ENCODE measurements at places on chromosomes 3 and 15.

GRCh38 chr3:17125738-17126442, 241.1 kb downstream of the PLCL2 start:
- no peak for DNase-seq

GRCh38 chr3:192038726-192039125, 577.8 kb downstream of the PYDC2 start:
- no peak for DNase-seq

DNA sequence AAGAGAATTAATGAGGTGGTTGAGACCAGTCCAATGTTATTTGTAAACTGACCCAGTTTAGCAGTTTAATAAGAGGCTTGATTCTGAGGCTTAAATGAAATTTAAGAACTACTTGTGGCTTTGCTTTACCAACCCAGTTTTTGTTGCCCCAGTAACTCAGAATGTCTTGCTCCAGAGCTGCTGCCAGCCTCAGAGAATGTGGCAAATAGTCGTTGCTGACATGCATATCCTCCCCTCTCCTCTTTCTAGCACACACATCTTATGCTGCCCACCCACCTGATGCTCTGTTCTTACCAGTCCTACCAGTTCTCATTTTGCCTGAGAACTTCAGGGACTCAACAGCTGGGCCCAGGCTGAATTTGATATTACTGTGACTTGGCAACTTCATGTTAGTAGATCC, 92.4 kb upstream of the TSC22D2 start:
- DNase-seq, result no peak

DNA sequence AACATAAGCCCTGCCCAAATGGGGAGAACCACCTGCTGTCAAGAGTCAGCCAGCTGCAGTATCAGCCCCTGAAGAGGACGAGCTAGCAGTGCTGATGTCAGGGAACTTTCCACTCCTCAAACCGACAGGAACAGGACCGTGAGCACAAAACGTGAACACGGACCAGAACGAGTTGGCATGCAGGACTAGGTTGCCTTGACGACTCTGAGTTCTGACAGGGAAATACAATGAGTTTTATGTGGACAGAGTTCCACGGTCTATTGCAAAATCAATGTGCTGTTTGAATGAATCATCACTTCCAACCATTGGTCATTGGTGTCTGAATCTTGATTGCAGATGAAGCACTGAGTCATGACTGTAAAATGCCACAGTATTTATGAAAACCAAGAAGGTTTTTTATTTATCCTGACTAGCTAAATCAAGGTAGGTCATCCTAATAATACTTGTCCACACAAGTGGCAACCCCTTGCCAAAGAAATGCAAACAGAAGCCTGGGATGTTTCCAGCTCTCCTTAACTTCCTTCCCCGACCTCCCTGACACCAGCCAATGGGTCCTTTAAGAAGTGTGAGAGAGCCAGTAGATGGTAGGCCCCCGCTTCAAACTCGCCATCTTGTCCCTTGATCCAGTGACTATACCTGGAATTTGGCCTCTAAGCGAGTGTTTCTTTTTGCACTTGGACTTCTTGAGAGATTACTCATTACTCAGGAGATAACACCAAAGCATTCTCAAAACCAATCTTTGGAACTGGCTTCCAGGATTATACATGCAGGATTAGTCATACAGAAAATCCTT, 119.6 kb downstream of the ASB7 start:
- DNase-seq, result peak; percentile 61

GRCh38 chr3:31431321-31431720, 101.4 kb upstream of the STT3B start:
- no peak for DNase-seq

- DNase-seq, result no peak
These were observed 888 bp downstream of the PPP2R3A start for GRCh38 chr3:135966271-135966961.

GRCh38 chr3:135558906-135559305, 406.6 kb upstream of the PPP2R3A start:
- no peak for DNase-seq

- DNase-seq, result no peak
These were observed 14.2 kb upstream of the NRROS start for GRCh38 chr3:196625331-196625730.

DNA sequence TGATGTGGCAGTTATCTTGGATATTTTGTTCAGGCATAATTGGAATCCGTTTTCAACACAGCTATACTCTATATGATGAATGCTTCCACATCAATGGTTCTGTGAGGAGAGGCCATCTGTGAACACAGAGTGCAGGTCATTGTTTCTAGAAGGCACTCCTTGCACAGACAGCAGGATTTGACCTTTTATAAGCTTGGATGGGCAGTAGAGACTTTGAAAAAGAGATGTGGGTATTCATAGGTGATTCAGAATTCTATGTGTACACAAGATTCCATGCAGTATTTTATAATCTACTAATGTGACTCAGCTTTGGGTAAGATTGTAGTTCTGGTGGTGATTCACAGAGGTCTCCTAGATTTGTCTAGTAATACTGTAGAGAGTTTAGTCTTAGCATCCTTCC, 12.5 kb downstream of the ARPP21 start:
- DNase-seq, result no peak

GRCh38 chr15:60414016-60414682, 16.4 kb upstream of the ANXA2 start:
- DNase-seq, result no peak

GRCh38 chr3:168117059-168117458, 21.3 kb upstream of the GOLIM4 start:
- DNase-seq, result peak; percentile 24

DNA sequence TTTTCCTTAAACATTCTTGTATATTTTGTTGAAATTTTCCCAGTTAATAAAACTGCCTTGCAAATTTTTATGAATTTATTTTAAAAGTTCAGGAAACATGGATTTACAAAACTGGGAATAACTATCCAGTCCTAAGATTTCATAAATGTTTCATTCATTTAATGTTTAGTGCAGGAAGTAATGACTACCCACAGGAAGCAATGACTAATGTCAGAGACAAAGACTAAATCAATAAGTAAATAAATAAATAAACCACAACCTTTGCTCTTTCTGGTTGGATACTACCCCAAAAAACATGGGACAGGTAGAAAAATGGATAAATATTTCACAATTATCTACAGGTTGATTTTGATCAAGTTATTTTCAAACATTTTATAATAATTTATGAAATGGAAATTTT, 48.8 kb upstream of the TMCO5A start:
- no peak for DNase-seq

GRCh38 chr15:57146506-57147201, 228.2 kb downstream of the TCF12 start:
- peak; percentile 37 for DNase-seq

DNA sequence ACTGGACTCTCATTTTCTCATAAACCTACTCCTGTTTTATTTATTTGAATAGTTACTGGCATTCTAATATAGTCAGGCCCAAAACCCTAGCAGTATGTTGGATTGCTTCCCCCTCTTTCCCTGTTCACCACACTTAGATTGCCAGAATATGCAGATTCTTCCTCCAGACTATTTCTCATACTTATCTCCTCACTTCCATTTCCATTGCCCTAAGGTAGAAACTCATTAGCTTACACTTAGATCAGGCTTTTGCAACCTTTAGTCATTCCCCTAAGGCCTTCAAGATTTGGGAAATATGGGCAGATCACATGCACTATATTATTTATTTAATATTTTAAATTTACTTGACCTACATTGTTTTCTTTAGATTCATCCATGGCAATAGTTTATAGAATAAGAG, 98.9 kb downstream of the MEIS2 start:
- no peak for DNase-seq

GRCh38 chr3:88013592-88013991, 45.2 kb downstream of the CGGBP1 start:
- DNase-seq, result no peak

DNA sequence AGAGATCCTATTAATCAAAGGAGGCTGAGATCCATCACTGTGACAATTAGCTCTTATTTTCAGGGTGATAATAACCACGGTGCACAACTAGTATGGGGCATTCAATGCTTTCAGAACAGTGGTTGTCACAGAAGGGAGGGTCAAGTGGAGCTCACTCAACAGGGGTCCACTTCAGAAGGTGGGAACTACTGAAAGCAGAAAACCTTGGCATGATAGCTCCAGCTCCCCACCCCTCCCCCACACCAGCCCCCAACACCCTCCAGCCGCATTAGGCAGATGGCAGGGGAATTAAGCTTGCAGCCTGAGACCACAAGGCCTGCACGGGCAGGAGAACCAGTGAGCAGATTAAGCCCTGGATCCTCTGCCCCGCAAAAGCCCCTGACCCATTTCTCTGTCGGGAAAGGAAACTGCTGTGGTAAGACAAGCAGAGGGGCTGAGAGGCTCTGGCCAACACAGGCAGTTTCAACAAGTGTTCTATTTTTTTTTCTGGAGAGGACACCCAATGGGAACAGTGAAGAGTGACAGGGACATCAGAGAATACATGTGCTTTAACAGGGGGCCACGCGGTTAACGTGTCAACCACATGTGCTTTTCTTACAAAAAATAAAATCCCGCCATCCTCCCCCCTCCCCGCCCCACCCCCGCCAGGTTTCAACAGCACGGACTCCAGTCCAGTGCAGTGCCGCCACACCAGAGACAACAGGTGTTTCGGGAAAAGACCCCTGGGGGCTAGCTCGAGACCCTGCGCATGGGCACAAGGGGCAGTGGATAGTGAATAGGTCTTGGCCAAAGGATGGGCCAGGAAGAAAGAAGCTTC, 997 bp downstream of the FYCO1 start:
- DNase-seq, result peak; percentile 36

DNA sequence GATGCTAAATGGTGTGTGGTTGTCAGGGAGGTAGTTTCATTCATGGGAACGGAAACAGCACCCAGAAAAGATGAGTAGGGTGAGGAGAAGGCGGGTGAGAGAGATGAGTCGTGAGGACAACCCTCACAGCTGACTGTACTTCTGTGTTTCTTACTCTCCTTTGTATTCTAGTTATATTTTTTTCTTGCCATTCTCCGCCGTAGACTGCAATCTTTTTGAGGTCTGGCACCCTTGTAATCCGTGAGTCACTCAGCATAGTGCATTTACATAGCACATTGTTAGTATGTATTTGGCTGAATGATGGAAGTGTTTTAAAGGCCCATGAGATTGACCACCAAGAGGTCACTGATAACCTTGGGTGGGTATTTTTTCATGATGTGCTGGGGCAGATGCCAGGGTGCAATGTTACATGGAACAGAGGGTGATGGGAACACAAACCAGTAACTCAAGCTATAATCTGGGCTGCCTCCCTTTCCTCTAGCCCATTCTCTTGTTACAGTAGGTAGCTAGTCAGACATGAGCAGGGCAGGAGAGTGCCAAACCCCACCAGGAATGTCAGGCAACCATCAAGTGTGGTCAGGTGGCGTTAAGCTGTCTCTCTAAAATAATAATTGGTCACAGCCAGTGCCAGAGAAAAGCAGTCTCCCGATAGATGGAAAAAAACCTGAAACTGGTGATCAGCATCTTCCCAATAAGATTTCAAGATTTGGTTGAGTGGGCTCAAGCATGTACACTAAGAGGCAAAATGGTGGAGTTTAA, 18.8 kb upstream of the DGKG start:
- no peak for DNase-seq

DNA sequence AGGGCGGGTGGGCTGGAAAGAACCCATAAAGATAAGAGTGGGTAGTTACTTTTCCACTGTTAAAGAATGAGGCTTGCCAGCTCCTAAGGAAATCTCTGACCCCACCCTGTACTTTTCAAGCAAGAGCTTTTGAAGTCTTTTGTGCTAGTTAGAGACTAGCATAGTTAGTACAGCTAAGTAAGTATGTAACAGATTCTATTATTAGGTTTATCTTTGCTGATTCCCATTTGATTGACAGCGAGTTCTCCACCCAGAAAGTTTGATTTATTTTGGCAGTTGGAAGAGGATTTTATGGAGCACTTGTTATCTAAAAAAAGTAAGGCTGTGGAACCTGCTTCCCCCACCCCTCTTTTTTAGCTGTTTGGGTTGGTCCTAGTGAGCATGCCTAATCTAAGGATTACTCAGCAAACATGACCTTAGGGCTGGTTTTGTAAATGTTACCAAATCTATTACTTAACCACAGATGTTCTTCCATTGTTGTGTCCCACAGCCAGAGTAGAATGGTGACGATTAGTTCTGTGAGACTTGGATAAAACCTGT, 57.6 kb downstream of the FNDC3B start:
- peak; percentile 80 for DNase-seq

DNA sequence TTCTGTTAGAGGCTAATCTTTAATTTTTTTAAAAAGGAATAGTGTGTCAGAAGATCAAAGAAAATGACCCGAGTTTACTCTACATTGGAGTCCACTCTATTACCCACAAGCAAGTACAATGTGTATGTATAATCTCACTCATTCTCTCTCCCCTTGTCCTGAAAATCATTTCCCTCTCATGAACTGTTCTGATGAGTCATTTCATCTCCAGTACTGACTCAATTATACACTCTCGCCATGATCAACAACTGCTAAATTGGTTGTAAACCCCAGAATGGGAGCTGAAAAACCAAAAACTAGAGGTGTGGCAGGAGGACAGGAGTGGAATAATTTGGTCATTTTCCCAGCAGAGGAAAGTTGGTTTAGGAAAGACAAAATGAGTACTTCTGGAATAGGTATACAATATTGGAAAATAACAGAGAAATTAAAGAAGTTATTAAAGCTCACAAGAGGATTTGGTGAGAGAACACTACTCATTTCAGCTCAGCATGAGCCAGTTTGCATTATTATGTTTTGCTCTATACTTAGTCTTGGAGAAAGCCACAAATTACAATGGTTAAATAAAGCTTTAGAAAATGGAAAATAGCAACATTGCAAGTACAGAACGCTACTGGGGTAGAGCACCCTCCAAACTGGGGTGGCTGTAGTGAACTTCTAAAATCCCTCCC, 144.3 kb upstream of the PFN2 start:
- DNase-seq, result no peak

- DNase-seq, result peak; percentile 55
These were observed 390.4 kb upstream of the LMCD1 start for GRCh38 chr3:8110966-8111798.

- no peak for DNase-seq
These were observed 118.1 kb downstream of the CLSTN2 start for GRCh38 chr3:140052771-140053702.

DNA sequence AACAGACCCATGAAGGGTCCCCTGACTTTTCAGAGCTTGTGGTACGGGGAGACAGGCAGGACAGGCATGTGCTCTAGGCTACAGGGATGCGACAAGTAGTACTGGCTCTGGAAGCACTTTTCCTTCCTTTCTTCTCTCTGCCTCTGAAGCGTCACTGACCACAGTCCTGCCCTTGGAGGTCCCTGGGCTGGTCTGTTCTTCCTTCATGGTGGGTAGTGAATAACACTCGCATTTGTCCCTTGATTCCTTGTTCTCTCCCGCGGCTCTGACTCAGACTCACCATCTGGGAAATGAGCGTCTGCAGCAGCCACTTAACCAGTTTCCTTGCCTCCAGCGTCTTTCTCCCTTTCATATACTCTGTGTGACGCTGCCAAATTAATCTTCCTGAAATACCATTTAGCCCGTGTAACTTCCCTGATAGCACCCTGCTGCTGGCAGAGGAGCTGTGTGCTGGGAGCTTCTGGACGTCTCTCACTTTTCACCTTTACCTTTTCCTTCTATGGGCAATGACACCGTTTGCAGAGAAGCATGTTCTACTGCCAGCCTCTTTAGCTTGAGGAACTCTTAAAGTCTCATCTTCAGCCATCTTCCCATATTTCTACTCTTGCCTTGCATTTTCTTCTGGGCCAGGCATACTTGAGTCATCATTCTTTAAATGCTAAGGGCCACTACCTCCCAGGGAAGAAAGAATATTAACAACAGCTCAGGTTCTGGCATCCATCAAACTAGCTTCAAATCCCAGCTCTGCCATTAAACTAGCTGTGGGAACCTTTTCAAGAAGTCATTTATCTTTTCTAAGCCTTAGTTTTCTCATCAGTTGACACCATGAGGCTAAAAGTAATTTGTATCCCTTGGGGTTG, 33.6 kb downstream of the TMEM45A start:
- DNase-seq, result no peak

Data from HL-60 (cell line).